Lower leg skin (tissue), 4 donors: ENCODE measurements at places on chromosomes 5 and 9. TPM values are rescaled to one million over a fixed set of nuclear protein-coding genes. Genes with fewer than 3 reads are reported as not detected.

SETX gene
- total RNA-seq: 34.7 TPM

GRCh38 chr5:126358525-126358924 is 64.7 kb upstream of the GRAMD2B start:
- DNase-seq: no peak

PFDN1 gene
- total RNA-seq: 43.3 TPM

DNA sequence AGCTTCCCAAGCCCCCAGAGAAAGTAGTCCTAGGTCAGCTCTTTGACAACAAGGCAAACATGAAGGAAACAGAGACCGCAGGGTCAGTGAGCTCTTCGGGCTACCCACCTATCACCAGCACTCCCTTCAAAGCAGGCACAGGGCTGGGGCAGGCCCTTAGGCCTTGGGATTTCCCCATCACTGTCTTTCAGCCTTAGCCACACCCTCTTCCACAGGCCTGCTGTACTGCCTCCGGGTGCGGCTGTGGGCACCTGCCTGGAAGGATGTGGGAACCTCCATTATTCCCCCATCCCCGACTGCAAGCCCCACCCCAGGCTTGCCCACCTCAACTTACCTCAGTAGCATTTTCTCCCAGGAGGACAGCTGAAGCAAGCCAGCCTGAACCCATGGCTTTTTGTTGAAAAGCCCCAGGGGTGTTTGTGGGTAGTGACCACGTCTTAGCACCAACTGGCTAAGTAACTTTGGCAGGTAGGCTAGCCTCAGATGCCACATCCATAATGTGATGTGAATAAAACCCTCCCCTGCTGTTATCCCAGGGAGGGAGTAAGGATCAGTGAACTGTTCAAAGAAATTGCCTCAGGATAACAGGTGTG is 100.2 kb downstream of the PIK3R1 start:
- no peak for DNase-seq

FBP2 gene
- not detected for total RNA-seq

DNA sequence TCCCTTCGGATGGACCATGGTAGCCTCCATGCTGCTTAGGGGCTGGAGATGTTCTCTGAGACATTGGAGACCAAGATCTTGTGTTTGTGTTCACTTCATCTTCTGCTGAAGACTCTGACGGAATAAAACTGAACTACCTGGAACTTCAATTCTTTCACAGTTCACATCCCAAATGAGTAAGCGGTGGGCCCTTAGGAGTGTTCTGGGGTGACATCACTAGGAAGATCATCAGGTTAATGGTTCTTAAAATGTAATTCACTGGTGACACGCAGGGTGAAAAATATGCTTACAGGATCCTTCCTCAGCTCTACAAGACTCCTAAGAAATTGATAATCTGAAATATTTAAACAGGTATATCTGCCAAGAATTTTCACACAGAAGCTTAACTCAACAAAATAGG is 561.5 kb downstream of the SEMA5A start:
- DNase-seq: no peak

DNA sequence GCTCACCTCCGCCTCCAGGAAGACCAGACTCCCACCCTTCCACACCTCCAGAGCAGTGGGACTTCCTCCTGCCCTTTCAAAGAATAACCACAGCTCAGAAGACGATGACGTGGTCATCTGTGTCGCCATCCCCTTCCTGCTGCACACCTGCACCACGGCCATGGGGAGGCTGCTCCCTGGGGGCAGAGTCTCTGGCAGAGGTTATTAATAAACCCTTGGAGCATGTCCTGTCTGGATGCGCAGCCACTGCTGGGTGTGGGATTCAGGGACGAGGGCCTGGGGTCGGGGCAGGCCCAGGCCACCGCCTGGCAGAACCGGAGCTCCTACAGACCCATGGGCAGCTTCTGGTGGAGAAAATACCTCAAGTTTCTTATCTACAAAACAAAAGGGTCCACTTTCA is 5.0 kb downstream of the PAEP start:
- DNase-seq: no peak

GRCh38 chr5:58921159-58921558 is 338.3 kb downstream of the RAB3C start:
- no peak for DNase-seq

N4BP3 gene
- total RNA-seq: 19.9 TPM

DNA sequence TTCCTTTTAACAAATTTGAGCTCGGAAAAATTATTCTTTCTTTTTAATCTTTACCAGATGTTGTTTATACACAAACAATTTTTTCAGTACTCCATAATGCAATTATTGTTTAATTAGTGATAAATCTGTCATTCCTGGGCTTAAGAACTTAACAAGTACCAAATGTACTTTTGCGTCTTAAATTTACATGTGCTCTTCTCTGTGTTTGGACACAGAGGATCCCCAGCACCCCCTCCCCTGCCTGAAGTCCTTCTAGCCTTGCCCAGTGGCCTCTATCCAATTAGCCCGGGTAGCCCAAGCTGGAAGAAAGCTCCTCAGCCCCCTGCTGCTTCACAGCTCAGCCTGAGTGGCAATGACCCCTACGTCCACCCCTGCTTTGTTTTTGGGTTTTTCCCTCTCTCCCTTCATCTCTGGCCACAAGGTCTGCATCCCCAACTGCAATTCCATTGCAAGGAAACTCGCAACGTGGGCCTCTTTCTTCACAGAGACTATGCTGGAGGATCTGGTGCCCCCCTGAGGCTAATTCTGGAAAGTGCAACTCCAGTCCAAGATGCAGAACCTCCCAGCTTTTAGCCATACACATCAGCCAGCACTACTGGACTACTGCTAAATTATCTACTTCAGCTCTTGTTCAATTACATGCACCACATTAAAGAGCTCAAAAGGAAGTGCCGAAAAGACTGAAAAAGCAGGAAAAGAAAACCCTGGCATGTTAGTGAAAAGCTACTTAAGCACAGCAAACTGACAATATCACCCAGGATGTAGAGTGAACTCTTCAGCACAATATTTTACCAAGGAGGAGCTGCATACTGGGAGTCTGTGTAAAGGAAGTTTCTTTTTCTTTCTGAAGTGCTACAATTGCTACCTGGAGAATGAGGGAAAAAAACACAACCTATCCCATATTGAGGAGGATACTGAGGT is 186.2 kb downstream of the FANCC start:
- DNase-seq: peak; percentile 67

- no peak for DNase-seq
These were observed 17.6 kb downstream of the MIER3 start for GRCh38 chr5:56934325-56934724.

TOR4A gene
- total RNA-seq: 5.4 TPM

GRCh38 chr9:123922431-123922830 is 7.5 kb downstream of the DENND1A start:
- DNase-seq: no peak

GABBR2 gene
- 0.23 TPM for total RNA-seq

NCBP1 gene
- 17.2 TPM for total RNA-seq

DNA sequence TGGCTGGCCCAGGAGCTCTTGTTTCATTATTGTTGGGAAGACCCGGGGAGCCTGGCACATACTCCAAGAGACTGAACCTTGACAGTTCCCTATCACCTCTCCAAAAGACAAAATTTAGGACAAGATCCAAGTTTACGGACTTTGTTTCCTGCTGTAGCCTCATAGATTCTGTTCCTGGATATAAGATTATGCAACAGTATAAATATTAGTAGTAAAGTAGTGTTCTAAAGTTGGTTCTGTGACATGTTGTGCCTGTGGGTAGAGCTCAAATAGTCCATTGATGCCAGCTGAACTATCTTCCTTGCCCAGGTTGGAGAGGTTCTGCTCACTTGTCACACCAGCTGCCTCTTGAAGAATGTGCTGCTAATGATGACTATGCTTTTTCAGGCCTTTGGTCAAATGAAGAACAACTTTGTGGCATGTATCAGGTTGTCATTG is 430.2 kb downstream of the DMAC1 start:
- no peak for DNase-seq

- DNase-seq: no peak
These were observed 55.1 kb downstream of the C9orf152 start for GRCh38 chr9:110152704-110153374.

DNA sequence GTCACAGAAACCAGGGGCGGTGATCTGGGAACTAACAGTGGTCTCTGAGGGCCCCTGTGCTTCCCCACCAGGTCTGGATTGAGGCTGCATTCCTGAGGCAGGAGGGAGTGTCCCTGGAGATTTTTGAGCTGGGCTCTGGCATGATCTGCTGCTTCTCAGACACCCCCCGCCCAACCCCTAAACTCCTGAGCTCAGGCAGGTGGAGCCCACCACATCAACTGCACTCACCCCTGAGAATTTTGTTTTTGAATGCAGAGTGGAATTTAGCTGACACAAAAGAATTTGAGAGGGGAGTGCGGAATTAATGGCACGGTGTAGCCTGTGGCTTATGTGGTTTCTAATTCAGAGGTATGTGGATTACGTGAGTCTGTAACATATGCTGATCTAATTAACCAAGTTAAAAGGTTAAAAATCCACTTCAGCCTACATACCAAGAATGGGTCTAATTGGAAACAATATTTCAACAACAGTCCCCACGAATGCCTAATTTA is 23.9 kb upstream of the CTSL start:
- no peak for DNase-seq

RECK gene
- 2.1 TPM for total RNA-seq

DNA sequence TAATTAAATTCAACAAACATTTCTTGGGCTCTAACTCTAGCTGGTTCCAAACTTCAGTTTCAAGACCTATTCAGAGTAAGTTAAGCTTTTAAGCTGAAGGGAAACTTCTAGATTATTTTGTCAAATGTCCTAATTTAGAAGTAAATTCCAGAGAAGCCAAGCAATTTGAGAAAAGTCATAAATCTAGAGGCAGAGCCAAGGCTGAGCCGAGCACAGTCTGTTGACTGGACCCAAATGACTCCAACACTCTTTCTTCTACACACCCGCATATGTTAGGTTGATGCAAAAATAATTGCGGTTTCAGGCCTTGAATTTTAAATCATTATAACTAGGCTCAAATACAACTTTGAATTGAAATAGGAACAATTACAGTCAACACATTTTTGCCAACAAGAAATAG is 319.7 kb downstream of the NFIB start:
- no peak for DNase-seq

PRSS3 gene
- 84.0 TPM for total RNA-seq
